ENCODE measurements at places on chromosomes 11 and 22.

DNA sequence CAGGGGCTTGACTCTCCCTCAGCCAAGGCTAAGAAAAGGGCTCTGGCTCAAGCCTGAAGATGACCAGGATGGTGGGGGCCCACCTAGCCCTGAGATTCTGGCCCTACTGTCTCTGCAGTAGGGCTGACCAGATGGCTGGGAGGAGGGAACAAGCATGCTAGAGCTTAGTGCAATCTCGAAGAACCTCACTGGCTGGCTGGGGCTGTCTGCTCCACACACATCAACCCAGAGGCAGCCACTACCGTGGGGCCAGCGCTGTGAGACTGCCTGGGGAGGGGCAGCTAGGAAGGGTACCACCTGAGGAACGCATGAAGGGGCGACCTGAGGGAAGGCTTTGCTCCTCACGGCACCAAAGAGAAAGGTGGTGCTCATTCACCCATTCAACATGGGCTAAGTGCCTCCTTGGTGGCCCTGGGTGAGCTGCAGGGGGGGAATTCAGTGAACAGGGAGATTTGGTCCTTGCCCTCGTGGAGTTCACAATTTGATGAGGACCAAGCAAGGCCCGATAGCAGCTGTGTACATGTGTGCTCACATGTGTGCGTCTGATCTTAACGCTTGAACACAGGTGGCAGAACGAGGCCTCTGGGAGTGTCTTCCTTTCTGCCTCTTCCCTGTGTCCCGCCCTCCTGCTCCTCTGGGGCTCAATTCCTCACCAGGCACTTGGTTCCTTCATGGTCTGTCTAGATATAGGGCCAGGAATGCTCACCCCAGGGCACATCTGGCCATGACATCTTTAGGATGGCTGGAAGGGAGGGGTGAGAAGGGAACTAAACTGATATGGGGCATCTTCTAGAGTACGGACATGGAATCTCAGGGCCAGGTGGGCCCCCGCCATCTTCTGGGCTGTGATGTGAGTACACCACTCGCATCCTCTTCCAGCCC lies 102.3 kb upstream of the PITPNB start:
- no peak for DNase-seq

DNA sequence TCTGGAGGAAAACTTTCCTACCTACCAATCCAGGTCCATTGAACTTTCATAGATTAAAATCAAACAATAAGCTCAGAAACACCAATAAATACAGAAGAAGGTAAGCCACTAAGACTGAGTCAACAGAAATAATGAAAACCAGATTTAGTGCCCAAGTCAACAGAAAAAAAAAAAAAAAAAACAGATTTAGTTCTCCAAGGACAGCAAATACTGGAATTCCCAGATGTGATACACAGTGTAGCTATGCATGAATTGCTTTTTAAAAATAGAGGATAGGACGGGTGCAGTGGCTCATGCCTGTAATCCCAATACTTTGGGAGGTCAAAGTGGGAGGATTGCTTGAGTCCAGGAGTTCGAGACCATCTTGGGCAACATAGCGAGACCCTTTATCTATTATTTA lies 15.7 kb downstream of the DMC1 start:
- DNase-seq: no peak

- no peak for DNase-seq
Measured at GRCh38 chr11:105179542-105180278, 40.1 kb upstream of the CARD18 start.

DNA sequence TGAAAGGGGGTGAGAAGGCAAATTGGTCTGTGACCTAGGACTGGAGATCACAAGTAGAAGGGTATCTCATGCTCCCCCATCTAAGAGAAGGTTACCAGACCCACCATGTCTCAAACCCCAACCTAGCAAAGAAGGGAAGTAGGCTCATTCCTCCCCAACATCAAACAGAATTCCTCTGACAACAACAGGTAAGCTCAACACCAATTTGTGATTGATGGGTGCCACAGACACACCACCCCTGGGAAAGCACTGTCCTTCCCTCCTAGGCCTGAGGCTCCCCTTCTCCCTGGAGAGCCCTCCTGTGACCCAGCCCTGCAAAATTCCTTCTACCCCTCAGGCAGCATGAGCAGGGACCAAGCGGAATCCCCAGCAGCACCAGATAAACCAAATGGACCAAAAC lies 154.3 kb downstream of the BUD13 start:
- no peak for DNase-seq

- DNase-seq: no peak
Measured at GRCh38 chr11:64881476-64881875, 3.1 kb upstream of the EHD1 start.

GRCh38 chr11:102253020-102253715 lies 64.1 kb upstream of the BIRC3 start:
- no peak for DNase-seq

DNA sequence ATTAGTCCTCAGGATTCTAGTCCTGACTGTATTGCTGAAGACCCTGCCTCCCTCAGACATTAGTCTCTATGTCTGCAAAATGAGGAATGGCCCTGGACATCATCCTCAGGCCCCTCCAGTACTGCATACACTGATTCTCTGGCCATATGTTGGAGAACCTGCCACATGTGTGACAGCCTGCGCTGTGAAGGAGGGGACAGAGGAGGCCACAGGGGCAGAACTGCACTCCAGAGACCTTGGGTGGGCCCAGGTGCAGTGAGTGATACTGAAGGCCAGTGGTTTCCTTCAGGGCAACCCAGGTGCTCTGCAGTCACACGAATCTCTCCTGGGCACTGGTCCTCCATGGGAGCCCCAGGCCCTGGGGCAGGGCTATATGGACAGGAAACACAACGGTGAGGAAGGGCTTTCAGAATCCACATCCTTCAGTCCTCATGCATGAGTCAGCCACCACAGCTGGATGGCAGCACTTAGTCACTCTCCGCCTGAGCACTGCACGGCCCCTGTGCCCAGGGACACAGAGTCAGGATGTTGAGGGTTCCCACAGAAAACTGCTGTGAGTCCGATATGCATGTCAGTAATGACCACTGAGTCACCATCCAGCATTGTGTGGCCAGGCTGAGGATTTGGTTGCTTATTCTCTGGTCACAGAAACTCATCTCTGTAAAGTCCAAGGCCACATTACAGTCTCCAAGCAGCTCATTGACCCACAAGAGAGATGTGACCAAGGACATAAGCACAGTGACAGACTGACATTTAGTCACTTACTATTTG lies 39.7 kb downstream of the ME3 start:
- no peak for DNase-seq

DNA sequence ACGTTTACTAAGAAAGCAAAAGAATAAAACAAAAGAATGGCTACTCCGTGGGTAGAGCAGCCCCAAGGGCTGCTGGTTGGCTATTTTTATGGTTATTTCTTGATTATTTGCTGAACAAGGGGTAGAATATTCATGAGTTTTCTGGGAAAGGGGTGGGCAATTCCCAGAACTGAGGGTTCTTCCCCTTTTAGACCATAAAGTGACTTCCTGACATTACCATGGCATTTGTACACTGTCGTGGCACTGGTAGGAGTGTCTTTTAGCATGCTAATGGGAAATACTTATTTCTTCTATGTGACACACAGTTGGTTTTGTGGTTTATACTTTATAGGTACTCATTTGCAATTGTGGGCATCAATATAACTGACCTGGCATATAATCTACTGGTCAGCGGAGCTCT lies 56.3 kb downstream of the SLN start:
- DNase-seq: no peak

GRCh38 chr11:3357994-3358676 lies 20.8 kb downstream of the ZNF195 start:
- DNase-seq: no peak

- no peak for DNase-seq
Measured at GRCh38 chr11:93767018-93767417, 17.1 kb upstream of the MED17 start.

DNA sequence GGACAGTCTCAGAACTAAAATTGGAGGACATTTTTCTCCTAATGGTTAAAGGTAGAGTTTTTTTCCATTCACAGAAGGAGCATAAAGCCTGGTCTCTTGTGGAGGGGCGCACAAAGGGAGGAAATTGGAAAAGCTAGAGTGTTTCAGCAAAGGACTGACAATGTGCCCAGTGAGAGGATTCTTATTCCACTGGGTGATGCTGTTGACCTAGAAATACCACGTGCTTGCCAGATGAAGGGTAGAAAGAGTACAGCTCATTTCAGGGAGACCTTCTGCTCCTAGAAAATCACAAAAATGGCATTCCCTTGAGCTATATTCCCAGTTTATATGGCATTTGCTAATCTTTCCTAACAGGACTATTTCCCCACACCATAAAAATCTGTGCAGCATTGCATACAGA lies 21.1 kb downstream of the MS4A6E start:
- DNase-seq: no peak

DNA sequence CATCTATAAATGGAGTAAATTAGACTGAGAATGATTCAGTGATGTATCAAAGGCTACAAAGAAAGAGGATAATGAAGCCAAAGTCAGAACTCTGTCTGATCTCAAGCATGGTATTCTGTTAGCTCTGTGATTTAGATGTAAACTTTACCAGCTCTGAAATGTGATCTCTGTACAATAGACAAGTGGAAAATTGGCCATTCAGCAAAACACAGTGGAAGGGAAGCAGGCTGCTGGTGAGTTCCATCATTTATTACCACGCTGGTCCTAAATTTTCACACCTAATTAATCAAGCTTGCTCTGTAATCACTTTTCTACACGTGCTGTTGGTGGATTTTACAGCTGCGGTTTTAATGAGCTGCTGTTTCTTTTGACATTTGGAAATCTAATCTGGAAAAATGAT lies 145.1 kb upstream of the OPCML start:
- no peak for DNase-seq

GRCh38 chr11:21602699-21603098 lies 590.2 kb upstream of the ANO5 start:
- no peak for DNase-seq

DNA sequence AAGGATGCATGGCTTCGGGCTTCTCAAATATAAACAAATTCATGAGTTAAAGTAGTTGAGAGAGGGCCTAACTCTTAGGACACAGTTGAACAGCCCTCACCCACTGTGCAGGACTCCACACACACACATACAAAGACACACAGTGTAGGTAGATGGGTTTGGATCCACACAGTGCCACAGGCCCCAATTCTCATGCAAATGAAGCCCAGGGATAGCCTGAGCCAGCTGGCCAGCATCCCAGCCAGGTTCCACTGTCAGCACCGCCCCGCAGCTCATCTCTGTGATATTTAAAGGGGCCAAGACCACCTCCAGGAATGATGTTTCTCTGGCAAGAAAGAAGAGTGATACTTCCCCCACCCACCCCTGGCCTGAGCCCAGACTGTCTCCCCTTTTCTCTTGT lies 11.7 kb downstream of the SLC35C1 start:
- DNase-seq: no peak

DNA sequence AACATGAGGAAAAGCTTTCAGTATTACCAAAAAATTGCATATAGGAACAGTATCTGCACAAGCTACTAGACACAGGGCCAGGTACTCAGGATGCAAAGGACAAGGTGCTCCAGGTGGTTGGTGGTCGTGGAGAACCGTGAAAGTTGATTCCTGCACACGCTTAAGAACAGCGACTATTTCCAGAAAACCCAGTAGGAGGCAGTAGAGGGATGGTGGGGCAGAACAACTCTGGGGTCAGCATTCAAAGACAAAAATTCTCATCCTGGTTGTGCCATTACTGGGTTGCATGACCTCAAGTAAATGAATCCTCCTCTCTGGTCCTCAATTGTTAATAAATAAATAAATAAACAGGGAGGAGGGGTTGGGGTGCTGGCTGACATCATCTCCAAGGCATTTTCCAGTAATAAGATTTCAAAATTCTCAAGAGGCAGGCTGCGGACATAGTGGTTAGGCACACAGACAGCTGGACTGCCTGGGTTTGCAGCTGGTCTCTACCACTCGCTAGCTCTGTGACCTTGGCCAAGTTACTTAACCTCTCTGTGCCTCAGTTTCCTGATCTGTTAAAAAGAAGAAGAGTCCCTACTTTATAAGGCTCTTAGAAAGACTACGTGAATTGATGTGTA lies 89.6 kb downstream of the ISX start:
- DNase-seq: no peak

DNA sequence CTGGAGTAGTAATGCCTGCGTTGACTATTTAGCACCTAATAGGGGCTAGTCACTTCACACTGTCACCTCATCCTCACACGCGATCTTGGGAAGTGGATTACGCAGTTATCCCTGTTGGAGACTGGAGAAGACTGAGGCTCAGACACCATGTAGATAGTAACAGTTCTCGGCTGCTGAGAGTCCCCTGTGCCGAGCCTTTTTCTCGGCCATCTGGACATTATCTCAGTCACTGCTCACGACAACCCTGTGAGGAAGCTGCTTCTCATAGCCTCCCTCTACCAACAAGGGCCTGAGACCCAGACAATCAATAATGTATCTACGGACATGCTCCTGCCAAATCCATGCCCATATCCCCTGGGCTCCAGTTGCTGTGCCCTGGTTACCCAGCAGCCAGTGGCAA lies 25.9 kb downstream of the SCUBE1 start:
- DNase-seq: no peak

GRCh38 chr22:17913801-17914347 lies 110.5 kb downstream of the MICAL3 start:
- no peak for DNase-seq

DNA sequence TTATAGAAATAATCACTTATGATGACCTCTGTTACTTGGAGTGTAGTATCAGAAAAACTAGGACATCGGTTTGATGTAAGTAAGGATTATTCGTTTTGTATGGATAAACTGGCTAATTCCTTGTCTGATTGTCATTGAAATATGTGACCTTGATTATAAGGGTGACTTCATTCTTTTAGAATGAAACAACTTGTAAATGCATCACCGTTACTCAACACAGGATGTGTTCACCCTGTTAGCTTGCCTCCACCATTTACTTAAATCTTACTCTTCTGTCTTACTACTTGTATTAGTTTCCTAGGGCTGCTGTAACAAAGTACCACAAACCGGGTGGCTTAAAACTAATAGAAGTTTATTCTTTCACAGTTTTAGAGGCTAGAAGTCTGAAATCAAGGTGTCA lies 7.9 kb downstream of the SFI1 start:
- DNase-seq: no peak

DNA sequence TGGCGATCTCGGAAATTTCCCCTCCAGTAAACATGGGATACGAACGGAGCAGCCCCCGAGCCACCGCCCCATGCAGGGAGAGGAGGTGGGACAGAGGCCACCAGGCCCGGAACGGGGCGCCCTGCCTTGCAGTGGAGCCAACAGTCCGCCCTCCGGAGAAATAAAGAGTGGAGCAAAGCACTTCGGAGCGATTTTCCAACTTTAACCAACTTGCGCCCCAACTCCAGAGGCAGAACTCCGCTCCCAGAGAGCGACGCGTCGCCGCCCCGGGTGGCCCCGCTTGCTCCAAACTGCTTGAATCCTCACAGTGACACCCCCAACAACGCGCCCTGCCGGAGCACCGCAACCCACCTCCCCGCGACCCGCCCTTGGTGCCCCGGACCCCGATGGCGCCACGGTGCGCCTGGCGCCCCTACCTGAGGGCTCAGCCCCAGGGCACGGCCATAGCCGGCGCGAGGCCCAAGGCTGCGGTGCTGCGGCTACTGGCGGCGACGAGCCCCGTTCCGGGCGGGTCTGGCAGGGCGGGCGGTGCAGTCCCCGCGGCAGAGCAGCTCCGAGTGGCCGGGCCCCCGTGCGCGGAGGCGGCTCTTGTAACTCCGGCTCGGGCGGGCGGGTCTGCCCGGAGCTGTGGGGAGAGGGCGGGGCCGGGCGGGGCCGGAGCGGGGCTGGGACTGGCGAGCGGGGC lies at the start of gene AHNAK:
Gene AHNAK (minus strand): TSS at position 563 of the 685 bp plus-strand sequence. CDS start 10,708 bp downstream, outside the sequence.
- peak; percentile 55 for DNase-seq

All from skin of body (tissue), 3 donors.